Activated CD8-positive, alpha-beta memory T cell treated with anti-CD3 and anti-CD28 coated beads, Interleukin-2, amount 50 U/mL, for 48 hours (primary cell): ENCODE measurements at places on chromosomes 11 and 22.

DNA sequence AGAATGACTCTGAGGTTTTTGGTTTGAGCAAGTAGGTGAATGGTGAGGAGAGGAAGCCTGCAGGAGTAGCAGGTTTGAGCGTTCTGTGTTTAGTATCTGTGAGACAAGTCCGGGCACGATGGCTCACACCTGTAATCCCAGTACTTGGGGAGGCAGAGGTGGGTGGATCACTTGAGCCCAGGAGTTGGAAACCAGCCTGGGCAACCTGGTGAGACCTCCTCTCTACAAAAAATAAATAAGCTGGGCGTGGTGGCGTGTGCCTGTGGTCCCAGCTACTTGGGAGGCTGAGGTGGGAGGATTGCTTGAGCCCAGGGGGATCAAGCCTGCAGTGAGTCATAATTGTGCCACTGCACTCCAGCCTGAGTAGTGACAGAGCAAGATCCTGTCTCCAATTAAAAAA, 9.7 kb upstream of the CENATAC start:
- DNase-seq, result no peak

DNA sequence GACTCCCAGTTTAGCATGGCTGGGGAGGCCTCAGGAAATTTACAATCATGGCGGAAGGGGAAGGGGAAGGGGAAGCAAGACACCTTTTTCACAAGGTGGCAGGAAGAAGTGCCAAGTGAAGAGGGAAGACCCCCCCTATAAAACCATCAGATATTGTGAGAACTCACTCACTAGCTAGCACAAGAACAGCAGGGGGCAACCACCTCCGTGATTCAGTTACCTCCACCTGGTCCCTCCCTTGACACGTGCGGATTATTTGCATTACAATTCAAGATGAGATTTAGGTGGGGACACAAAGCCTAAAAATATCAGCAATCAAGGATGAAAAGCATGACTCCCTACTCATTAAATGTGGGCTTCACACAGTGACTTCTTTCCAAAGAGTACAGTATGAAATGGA, 155.0 kb upstream of the CCDC90B start:
- DNase-seq, result no peak

- DNase-seq, result no peak
These were observed 242.6 kb upstream of the FAT3 start for GRCh38 chr11:91981995-91982394.

GRCh38 chr11:107265591-107266121, 192.0 kb downstream of the CWF19L2 start:
- no peak for DNase-seq

DNA sequence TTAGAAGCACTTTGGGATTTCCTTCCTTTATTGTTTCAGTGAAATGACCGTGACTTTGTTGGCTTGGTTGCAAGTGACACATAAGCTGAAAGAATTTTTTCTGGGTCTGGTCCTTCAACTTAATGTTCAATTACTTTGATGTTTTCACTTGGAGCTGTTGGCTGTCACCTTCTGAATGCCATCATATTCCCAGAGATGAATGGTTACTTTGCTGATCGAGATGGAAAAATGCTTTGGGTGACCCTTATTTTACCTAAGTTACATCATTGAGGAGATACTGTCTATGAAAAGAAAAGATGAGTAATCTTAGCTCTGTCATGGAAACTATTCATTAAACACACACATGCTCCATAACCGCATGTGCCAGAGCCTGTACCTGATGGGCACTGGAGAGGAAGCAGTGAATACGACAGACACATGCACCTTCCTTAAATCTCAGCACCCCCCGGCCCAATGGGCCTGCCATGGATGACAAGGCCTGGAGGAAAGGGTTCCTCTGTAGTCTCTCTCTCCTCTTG, 76.9 kb downstream of the TENM4 start:
- DNase-seq, result no peak

GRCh38 chr22:33680632-33681031, 239.6 kb downstream of the LARGE1 start:
- no peak for DNase-seq

DNA sequence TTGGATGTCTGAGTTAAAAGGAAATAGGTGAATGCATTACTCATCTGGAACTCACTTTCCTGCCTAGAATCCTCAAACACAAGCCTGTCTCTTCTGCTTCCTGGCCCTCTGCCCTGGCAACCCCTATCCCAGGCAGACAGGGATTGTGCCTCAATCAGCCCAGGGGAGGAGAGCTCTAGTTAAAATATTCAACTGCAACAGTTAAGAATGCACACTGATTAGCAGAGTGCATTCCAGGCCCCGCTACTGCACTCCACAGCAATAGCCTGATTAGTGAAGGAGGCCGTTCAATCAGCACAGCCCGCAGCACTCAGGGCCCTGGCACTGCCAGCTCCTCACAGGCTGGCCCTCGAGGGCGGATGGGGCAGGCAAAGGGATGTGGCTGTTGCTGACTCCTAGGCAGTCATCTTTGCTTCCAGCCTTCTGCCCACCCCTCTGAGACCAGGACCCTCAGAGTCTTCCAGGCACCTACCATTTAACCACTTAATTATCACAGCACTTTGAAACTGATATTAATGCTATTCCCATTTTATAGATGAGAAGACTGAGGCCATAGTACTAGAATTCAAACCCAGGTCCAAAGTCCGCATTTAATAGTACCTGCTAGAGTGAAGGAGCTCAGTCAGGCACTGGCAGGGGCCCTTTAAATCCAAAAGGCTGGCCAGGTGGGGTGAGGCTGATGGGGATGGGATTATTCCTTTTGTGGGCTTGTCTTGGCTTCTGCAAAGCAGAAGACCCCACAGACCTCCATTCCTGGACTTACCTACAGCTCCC, 435.3 kb downstream of the SOX6 start:
- no peak for DNase-seq

- no peak for DNase-seq
These were observed 2.6 kb upstream of the NAALADL1 start for GRCh38 chr11:65060913-65061408.

- DNase-seq, result no peak
These were observed 4.8 kb downstream of the P4HA3 start for GRCh38 chr11:74306435-74307175.

GRCh38 chr11:28596816-28597215, 488.6 kb downstream of the METTL15 start:
- no peak for DNase-seq

GRCh38 chr11:3609416-3610265, 32.2 kb downstream of the ART5 start:
- DNase-seq, result no peak

- no peak for DNase-seq
These were observed 1033.6 kb downstream of the FAM181B start for GRCh38 chr11:81700076-81700475.

DNA sequence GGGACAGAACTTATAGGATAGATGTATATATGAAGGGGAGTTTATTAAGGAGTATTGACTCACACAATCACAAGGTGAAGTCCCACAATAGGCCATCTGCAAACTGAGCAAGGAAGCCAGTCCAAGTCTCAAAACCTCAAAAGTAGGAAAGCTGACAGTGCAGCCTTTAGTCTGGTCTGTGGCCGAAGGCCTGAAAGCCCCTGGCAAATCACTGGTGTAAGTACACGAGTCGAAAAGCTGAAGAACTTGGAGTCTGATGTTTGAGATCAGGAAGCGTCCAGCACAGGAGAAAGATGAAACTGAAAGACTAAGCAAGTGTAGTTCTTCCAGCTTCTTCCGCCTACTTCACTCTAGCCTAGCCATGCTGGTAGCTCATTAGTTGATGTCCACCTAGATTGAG, 799.6 kb upstream of the ARHGAP42 start:
- DNase-seq, result no peak

DNA sequence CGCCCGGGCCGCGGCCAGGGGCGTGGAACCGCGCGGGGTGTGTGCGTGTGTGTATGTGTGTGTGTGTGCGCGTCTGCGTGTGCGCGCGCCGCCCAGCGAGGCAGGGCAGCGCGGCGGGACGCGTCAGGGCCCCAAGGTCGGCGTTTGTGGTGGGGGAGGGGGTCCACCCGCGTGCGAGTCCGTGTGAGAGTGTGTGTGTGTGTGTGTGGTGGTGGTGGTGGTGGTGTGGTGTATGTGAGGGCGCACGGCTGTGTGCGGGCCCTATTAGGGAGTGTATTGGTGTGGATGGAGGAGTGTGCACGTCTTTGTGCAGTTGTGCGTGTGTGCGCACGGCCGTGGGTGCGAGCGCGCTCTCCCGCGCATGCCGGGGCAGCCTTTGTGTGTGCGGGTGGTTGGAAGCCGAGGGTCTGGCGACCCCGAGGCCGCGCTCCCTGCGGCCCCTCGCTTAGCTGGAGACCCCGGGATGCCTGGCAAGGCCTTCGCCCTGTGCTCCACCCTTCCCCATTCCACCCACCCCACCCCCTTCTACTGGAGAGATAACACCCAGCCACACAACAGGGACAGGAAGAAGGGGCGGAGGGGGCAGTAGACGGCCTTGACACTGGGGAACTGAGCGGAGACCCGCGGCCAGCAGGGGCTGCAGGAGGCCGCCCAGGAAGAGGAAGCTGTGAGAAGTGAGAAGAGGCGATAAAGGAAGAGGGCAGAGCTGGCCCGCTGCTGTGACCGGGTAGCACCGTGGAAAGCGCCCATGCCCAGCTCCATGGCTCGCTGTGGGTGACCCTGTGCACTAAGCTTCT, 528 bp upstream of the ARRB1 start:
- DNase-seq, result peak; percentile 73

- DNase-seq, result no peak
These were observed 761.2 kb downstream of the DLG2 start for GRCh38 chr11:84865791-84866535.

- DNase-seq, result peak; percentile 26
These were observed 15.6 kb upstream of the GNAZ start for GRCh38 chr22:23054531-23055257.
